Effector memory CD4-positive, alpha-beta T cell (primary cell): ENCODE measurements at places on chromosomes 2 and 18.

DNA sequence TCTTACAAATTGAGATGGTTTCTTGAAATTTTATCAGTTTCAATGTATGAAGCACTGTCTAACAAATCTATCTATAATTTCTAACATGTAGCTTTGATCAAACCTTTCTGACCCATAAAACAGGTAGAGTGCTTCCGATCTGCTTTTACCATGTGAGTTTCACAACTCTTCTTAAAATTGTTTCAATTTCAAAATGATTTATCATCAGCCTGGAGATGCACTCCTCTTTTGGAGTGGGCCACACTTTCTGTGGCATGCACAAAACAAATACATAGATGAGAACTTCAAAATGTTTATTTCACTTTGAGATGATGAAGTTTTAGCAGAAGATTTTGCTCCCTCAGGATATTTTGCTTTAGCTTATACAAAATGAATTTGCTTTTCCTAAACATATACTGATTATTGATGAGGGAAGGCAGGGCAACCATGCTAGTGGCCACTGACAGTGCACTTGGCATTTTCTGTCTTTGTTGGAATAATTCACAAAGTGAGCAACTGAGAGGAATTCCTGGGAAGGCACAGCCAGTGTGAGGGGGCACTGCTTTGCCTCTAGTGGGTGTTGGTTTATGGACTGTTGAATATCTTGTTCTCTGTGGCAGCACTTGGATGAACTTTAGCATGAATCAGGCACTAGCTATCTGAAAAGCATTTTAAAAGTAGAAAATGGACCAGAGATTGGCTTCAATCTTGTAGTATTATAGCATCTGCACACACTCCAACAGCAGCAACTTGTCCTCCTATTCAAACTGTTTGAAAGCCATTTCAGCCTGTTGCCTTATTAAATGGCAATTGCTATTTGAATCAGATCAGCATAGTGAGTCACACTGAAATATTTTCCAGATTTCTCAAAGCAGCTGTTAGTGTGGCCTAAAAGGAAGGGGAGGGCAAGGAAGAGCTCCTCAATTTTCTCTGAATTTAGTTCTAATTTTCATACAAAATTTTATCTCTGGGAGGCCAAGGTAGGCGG lies 193.2 kb downstream of the CCDC85A start:
- DNase-seq: no peak

- DNase-seq: no peak
Measured at GRCh38 chr18:76442413-76443171, 52.5 kb downstream of the ZNF516 start.

DNA sequence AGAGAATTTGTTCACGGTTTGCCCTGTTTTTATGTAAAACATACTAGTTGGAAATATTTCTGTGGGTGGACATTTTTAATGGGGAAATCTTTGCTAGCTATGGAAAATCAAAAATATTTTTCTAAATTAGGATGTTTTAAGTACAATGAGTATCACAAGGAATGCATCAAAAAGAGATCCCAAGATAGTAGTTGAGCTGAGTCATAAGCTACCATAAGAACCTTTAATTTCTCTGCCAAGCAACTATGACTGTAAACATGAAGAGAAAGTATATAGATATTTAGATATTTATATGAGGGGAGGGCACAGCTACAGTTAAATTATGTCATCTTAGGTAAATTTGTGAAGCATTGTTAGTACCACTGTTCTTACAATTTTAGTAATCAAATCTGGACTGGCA lies 646.2 kb downstream of the XIRP2 start:
- no peak for DNase-seq

DNA sequence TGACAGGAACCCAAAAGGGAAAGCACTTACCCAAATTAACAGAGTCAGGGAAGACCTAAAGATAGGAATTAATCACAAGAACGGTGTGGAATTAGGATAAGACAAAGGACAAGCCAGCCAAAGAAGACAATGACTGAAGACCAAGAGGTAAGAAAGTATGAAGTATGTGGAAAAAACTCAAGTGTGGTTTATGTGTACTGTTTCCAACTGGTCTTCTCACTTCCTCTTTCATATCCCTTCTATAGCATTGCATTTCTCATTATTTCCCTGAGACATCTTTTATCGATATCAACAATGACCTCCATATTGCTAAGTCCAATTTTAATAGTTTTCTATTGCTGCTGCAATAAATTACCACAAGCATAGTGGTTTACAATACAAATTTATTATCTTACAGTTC lies 313.5 kb upstream of the SLC39A10 start:
- DNase-seq: no peak
